Fibroblast of skin of left quadriceps (primary cell): ENCODE measurements at places on chromosomes 6 and 20.
A peak's percentile ranks its signal among the peaks of the same experiment; 100 is the strongest.

GRCh38 chr20:37259031-37259430 lies 2.6 kb downstream of the GHRH start:
- no peak for DNase-seq

GRCh38 chr20:768426-768978 lies at the start of gene SLC52A3:
TSS of gene SLC52A3 (minus strand) at chr20:768500. CDS start at chr20:765774, 2,726 bp downstream.
- DNase-seq: no peak

GRCh38 chr6:6867404-6867799 lies 240.4 kb upstream of the RREB1 start:
- DNase-seq: no peak

GRCh38 chr6:113623129-113623528 lies 234.0 kb upstream of the MARCKS start:
- peak; percentile 89 for DNase-seq

DNA sequence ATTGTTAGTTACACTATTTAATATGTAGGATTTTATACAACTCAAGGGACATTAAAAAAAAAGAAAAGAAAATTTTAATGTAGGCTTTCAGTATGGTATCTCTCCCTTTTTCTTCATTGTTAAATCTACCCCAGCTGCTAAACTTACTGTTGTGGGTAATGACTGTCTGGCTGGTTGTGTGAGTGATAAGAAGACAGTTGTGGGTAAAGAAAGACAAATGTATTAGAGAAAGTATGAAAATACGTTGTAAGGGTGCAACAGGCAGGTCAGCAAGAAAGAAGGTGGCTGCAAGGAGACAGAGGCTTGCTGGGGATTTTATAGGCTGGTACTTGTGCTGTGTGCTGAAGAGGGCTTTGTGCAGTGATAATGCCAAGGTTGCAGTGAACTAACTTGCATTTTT lies 91.4 kb upstream of the FOXO3 start:
- DNase-seq: no peak

- DNase-seq: no peak
Measured at GRCh38 chr6:42907336-42907735, 8.5 kb upstream of the PTCRA start.

- DNase-seq: peak; percentile 93
Measured at GRCh38 chr20:54025251-54025771, 45.1 kb downstream of the BCAS1 start.

GRCh38 chr6:56279331-56280080 lies 32.1 kb upstream of the COL21A1 start:
- DNase-seq: peak; percentile 31
